ENCODE measurements at places on chromosomes 7 and 10.

GRCh38 chr10:128036746-128037543 lies 89.3 kb downstream of the MKI67 start:
- no peak for DNase-seq

DNA sequence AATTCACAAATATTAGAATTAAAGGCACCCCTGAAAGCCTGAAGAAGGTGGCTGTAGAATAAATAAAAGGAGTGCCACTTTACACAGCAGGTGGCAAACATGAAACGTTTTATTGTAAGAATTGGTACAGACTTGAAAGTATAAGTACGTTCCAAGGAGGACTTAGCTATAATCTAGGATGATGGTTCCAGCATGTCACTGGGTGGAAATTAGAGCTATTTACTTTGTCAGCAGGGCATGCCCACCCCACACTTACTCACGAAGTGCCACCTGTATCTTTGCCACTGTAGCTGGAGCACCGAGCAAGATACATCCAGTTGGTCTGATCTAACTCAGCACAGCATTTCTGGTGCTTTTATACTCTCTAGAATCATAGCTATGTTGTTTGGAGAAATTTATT lies 97.8 kb downstream of the GRM8 start:
- DNase-seq, result no peak

DNA sequence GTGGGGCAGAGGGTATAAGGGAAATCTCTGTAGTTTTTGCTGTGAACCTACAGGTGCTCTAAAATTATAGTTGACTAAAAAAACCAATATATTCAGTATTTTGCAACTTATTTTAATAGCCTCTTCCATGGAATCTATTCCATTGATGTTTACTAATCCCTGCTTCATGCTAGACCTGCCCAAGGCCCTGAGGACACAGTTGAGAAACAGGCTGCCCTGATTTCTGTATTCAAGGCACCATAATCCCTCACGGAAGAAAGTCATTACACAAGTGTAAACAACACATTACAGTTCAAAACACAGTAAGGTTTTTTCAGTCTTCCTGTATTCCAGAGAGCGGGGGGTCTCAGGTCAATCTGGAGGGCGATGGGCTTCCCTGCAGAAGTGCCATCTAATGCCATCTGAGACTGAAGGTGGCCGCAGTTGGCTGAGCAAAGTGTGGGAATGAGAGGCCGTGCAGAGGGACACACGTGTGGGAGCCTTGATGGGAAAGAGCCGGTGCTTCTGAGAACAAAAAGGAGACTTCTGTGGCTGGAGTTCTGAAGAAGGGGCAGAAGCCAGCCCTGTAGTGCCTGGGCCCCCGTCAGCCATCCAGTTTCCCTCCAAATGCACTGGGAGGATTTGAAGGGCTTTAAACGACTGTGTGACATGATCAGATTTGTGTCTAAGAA lies 146.9 kb downstream of the PTPN20 start:
- DNase-seq, result no peak

DNA sequence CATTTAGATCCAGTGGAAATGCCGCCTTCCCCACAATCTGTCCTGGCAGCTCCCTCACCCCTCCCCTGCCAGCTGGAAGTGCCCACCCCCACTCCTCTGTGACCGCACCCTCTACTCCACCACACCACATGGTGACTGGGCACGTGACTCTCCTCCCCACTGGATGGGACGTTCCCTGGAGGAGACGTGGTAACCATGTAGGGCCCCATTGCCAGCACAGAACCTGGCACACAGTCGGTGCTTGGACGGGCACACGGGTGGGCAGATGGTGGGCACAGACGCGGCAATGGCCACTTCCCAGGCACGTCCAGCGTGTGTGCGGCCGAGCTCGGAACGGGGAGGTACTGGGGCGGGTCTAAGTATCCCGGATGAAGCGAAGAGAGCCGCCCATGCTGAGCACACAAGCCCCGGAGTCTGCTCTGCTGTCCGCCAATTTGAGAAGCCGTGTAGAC lies 245.6 kb downstream of the MAD1L1 start:
- DNase-seq, result no peak
